ENCODE measurements at places on chromosomes 7 and 10.

DNA sequence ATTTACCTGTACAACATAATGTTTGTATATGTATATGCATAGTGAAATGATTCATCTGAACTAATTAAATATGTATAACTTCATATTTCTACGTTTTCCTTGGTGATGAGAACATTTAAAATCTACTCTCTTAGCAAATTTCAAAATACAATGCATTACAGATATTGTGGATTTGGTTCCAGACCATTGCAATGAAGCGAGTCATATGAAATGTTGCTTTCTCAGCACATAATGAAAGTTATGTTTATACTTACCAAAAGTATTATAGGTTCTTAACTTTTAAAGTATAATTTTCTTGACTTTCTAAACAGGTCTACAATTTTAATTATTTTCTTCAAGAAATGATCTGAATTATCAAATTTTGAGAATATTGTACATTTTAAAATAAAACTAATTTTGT, 189.2 kb downstream of the CSTF2T start:
- no peak for DNase-seq

DNA sequence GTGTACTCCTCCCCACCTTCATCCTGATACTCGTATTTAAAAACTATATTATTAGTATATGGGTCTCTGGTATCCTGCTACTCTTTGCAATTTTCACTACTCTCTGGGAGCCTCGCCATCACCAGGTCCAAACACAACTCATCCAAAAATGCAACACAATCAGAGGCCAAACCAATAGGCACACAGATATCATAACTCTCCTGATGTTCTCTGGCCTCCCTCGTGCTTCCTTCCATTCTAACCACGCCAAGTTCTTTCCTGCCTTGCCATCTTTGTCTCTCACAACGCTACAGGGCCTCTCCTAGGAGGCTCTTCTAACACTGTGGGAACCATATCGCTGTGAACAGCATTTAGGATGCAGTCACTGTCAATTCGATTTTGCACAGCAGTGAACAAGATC, 7.3 kb downstream of the RHEB start:
- no peak for DNase-seq

- DNase-seq: no peak
These were observed 238.8 kb downstream of the POLR1F start for GRCh38 chr7:19470031-19470430.

DNA sequence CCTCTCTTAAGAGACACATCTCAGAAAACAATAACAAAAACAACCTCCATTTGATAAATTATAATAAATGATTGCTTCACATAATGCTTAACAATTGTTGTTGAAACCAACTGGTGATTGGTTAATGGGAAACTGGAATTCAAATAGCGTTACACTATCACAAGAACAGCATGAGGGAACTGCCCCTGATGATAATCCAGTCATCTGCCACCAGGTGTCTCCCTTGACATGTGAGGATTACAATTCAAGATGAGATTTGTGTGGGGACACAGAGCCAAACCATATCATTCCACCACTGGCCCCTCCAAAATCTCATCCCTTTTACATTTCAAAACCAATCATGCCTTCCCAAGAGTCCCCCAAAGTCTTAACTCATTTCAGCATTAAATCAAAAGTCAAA, 375.9 kb downstream of the BMPER start:
- no peak for DNase-seq

DNA sequence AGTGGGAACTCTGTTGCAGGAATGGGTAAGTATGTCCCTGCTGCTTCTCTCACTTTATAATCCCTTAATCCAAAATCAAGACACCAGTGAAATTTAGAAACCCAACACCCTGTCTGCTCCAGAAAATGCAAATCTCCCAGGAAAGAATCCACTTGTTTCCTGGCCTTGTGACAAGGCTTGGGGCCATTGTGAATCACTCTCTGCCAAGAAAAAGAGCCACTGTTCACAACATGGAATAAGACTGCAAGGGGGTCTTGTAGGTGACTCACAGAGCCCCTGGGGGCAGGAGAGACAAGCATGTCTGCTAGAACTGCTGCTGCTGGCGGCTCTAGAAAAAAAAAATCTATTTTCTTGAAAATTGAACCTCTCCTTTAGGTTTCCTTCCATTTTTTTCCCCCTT, 191.2 kb downstream of the SORCS1 start:
- no peak for DNase-seq

DNA sequence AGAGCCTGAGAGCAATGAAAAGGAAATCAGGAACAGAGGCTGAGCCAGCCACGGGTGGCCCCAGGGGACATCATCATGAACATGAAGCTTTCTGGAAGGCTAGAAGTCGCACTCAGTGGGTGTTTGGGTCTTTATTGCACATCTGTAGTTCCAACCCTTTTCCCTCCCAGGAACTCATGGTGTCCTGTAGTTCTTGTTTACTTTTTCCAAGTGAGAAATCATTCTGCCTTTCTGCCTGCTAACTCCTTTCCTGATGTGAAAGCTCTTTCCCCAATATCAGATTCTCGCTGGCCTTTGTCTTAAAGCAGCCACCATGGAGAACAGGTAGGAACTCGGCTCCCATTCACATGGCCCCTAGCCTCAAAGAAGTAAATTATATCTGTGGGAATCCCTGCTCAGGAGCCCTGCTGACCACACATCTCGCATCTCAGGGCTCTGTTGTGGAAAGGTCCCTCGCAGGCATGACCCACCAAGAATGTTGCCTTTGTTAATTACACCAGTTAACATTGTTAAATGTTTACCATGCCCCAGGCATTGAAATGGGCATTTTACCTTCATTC, 542.7 kb downstream of the TNS3 start:
- no peak for DNase-seq

DNA sequence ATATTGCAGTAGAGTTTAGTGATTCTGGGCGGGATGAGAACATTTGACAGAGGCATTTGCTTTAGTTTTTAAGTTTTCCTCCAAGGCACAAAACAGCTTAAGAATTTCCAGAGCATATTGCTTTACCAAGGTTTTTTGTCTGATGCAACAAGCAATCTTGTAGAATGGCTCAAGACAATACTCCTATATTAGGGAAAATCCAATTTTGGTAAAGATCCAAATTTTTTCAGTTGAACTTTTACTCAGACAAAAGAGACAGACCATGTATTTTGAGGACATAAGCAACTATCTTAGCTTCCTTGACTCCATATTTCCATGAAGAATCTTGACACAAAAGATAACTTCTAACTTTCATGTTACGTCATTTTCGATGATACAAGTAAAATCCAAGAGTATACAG, 92.3 kb upstream of the NANOS1 start:
- no peak for DNase-seq

DNA sequence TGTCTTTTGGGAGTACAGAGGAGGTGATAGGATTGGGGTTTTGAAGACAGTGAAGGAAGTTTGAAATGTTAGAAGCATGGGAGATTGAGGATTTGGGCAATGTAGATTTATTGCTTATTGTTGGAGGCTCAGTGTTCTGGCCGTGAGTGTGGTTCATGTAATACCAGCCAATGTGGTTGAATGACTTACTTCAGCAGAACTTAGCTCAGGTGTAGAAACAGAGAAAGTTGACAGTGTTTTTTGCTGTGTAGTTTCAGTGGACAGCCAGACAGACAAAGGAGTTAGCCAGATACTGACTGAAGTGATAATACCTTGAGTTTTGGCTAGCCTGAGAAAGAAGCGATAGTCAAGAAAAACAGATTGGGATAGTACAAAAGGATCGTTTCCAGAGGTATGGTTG, 88.5 kb downstream of the AHCYL2 start:
- no peak for DNase-seq

GRCh38 chr7:110010359-110010758, 1080.6 kb upstream of the LRRN3 start:
- no peak for DNase-seq

GRCh38 chr7:55180963-55181542, 162.2 kb downstream of the EGFR start:
- no peak for DNase-seq

GRCh38 chr7:159014297-159015062, 130.2 kb downstream of the VIPR2 start:
- no peak for DNase-seq

GRCh38 chr10:13349463-13350274, 1.6 kb upstream of the SEPHS1 start:
- no peak for DNase-seq

- no peak for DNase-seq
These were observed 884 bp upstream of the GSTO1 start for GRCh38 chr10:104253606-104254410.

GRCh38 chr10:102269017-102269416, 23.7 kb downstream of the GBF1 start:
- DNase-seq: peak; percentile 28

DNA sequence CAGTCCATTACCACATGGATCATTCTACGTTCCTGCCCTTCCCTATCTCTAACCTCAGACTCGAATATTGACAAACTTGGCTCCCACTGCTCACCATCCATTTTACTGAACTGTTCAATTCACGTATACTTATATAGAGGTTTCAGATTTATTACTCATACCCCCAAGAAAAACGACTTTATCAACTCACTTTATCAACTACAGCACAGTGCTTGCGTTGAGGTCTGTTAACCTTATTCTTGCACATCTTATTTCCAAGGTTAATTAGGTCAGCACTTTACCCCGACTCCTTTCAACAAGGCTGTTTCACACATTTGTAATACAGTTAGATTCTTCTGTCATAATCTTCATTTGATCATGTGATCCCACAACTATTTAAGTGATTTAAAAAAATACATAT, 162.3 kb upstream of the AHR start:
- DNase-seq: no peak

GRCh38 chr7:25228386-25228785, at the start of gene NPVF:
NPVF (minus strand) TSS chr7:25228486; CDS start chr7:25228439, 47 bp downstream.
- DNase-seq: no peak

DNA sequence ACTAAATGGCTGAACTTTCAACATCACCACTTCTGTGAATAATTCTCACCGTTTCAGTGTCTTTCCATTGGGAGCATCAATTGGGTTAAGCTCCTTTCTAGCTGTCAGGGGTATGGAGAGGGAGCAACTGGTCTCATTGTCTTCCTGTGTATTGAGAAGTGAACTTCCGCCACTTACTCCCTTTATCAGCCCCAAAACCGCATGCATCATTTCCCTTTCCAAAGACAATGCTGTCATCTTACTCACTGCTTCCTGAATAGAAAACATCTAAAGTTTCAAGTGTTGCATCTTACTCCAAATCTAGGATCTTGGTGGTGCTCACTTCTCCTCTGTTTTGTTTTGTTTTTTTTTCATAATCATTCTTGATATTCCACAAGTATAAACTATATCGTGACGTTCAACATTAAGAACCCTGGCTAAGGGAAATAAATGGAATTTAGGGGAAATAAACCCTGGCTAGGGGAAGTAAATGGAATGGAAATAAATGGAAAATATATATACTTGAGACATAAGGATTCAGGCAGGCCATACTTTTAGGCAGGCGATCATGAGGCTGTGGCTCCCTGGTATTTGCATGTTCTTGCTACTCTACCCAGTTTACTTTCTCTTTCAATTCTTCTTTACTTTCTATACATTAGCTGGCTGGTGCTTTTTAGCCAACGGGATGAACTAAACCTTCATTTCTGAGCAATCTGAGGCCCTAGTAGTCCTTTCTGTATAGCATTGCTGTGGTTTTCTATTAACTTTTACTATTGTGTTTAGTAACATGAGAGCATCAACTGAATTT, 371.9 kb downstream of the BMPER start:
- DNase-seq: no peak

DNA sequence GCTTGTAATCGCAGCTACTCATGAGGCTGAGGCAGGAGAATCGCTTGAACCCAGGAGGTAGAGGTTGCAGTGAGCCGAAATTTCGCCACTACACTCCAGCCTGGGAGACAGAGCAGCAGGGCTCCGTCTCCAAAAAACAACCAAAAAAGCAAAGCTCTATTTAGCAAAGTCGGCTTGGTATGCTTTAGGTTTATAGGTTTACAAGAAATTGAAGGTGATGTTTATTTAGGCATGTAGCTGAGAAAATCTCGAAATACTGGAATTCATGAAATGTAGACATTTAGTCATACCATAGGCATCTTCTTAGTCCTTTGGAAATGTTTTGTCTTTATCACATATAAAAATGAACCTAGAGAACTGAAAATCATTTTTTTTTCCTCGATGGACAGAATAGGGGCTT, 453.8 kb upstream of the ANKRD30A start:
- DNase-seq: no peak

- DNase-seq: peak; percentile 43
These were observed 566 bp downstream of the ZNF789 start for GRCh38 chr7:99473315-99473596.

GRCh38 chr7:99694201-99694911, 14.6 kb upstream of the CYP3A5 start:
- DNase-seq: no peak
